ENCODE measurements at places on chromosomes 16 and 17.

GRCh38 chr16:11972128-11972527 is 4.4 kb upstream of the SNX29 start:
- no peak for DNase-seq

GRCh38 chr16:55501549-55502322 is 7.1 kb upstream of the LPCAT2 start:
- no peak for DNase-seq

DNA sequence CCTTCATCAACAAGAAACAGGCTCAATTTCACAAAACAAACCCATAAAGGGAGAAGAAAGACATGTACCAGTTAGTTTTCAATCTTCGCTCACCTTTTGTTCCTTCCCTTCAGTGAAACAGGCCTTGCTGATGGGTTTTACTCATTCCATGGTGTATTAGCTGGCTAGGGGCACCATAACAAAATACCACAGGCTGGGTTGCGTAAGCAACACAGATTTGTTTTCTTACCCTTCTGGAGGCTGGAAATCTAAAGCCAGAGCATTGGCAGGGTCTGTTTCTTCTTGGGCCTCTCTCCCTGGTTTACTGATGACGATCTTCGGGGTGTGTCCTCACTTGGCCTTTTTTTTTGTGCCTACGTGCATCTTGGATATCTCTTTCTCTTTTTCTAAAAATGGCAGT is 383.4 kb upstream of the RBFOX1 start:
- DNase-seq = no peak

GRCh38 chr17:10265100-10265810 is 66.8 kb upstream of the GAS7 start:
- no peak for DNase-seq

DNA sequence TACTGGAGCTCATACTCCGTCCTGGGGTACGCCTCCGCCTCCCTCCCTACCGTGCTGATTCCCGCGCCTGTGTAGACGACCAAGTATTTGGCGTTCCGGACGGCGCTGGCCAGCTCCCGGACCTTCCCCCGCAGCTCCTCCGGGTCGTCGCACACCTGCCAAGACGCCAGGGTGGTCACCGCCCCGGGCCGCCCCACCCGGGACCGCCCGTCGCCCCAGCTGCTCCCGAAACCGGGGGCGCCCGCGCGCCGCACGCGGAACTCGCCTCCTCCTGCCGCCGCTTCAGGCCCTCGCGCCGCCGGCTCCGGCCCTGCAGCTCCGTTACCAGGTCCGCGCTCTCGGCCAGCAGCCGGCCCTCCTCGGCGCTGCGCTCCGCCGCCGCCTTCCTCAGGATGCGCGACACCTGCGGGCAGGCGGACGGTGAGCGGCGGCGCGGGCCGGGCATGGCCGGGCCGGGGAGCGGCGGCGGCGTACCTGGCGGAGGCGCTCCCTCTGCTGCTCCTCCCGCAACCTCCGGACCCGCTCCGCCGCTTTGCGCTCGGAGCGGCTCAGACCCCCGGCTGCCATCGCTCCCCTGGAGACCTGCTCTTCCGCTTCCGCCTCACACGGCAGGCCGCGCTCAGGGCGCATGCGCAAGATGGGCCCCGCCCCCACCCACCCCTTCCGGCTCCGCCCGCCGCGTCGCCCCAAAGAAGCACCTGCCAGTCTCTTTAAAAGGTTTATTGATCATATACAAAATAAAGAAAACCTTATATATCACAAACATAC is at the start of gene SIRT7:
Gene SIRT7, minus strand, starts transcription at position 612 of the 768 bp plus-strand sequence. Its CDS starts 45 bp downstream, at position 567.
- peak; percentile 82 for DNase-seq

GRCh38 chr17:27954548-27955495 is 61.7 kb upstream of the LYRM9 start:
- DNase-seq = no peak

DNA sequence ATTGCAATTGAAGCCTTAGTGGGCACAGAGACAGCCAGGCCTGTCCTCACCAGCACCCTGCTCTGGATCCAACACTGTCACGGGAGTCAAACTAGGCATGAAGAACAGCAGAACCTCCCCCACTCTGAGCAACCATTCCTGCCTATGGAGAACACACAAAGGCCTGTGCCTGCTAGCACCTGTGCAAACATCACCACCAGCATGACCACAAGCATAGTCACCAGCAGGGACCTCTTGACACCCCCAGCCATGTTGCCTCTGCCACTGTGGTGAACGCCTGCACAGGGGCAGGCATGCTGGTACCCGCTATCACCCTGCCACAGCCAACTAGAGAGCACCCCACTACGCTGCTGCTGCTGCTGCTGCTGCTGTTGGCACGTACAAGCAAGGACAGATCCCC is 51.7 kb downstream of the CMC2 start:
- DNase-seq = no peak

- DNase-seq = no peak
Observed at GRCh38 chr16:88702371-88703210, 3.6 kb downstream of the RNF166 start.

- DNase-seq = no peak
Observed at GRCh38 chr16:84045001-84045817, 2.6 kb upstream of the SLC38A8 start.

- DNase-seq = no peak
Observed at GRCh38 chr16:56684256-56684925, 2.1 kb downstream of the MT1X start.

DNA sequence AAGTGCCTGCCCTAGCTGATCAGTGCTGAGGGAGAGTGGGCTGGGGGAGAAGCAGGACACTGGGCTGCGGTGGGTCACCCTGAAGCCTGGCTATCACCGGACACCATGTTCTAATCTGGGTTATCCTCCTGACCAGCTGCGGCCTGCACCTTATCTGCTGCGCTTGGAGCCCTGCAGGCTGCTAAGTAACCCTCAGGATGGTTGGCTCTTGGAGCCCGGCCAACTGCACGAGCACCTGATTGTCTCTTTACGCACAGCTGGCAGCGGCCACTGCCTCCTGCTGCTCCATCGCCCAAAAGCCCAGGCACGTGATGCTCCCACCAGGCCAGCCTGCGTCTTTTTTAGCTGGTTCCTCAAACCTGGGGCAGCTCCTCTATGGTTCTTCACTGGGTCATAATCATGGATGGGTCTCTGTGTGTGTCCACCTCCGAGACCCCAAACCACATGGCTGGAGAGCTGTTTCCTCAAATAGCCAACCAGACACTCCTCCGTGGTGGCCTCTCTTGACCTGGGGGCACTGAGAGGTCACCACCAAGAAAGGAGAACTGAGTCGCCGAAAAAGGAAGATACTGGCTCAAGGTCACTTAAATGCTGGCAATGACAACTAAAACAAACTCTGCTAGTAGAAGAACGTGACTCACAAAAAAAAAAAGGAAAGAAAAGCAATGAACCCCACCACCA is 21.7 kb downstream of the SPHK1 start:
- no peak for DNase-seq

DNA sequence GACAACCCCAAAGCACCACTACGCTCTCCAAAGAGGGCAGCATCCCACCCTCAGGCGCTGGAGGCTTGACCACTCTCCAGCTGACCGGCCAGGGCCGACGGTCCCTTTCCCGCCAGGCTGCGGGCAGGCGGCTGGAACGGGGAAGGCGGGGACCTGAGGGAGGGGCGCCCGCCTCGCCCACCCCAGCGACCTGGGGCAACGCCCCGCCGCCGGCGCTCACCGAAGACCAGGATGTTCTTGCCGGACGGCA is 431 bp downstream of the DYNC1LI2 start:
- no peak for DNase-seq

GRCh38 chr16:4612474-4612931 is 2.2 kb downstream of the UBALD1 start:
- no peak for DNase-seq

DNA sequence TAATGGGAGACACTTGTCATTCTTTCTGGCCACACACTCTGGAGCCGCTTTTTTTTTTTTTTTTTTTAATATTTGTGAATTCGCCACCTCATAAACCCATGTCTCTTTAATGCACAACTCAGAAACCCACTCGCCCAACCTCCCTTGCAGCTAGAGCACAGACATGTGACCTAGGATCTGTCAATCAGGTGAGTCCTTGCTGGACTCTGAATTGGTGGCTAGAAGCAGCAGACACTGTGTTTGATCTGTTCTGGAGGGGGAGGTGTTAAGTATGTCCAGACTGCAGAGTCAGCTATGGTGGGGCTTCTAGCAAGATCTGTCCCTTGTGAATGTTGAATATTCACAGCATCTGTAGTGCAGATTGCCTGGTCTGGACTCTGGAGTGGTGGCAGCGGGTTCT is 112.1 kb downstream of the PRKCB start:
- DNase-seq = no peak

DNA sequence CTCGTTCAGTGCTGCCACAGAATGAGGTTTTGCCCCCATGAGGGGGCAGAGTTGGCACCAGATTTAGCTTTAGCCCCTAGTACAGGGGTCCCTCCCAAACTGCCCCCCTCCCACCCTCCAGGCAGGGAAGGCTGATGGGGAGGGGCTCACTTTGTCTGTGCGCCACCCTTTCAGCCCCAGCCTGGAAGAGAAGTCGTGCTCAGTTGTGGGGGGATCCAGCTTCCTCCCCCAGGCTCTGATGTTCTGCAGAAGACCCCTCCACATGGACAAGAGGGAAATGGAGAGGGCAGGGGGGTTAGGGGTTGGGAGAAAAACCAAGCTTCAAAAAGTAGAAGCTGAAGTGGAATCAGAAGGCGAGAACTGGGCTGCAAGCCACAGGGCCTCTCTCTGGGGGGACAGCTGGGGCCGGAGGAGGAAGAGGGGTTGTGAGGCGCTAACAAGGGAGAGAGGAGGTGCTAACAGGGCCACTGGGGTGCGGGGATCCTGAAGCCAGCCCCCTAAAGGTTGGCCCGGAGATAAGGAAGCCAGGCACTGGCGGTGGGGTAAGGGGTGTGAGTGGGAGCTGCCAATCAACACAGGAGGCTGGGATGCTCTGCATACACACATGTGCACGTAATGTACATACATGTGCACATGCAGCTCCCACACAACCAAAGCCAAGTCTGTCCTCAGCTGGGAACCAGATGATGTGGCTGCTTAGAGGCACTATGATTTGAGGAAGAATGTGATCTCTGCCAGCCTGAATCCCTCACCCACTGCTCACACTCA is 7.0 kb upstream of the TMEM92 start:
- no peak for DNase-seq

- no peak for DNase-seq
Observed at GRCh38 chr17:29156781-29157180, 23.4 kb downstream of the MYO18A start.

DNA sequence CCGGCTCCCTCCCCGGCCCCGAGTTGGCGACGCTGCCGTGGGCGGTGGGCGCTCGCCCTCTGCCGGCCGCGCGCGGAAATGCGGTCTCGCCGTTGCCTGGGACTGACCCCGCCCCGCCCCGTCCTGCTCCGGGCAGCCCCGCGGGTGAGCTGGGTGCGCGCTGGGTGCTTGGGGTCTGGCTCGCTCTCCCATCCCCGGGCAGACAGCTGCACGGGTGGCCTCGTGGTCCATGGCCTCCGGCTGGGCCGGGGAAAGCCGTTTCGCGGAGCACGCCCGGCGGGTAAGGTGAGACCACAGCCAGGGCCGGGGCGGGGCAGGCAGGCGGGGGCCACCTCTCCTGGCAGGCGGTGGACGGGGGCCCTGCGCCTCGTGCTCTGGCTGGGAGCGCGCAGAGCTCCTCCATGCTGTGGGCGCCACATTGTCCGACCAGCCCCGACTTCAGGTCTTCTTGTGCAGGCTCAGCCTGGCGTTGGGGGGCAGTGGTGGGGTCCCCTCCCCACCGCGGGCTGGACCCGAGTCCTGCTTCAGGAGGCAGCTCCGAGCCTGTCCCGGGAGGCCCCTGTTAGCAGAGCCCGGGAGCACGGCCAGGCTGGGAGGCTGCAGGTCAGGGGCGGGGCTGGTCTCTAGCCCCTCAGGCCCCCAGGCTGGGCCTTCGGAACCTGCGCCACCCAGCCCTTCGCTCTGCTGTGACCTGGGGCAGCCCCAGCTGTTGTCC is 7.0 kb upstream of the C1QTNF8 start:
- DNase-seq = peak; percentile 49

DNA sequence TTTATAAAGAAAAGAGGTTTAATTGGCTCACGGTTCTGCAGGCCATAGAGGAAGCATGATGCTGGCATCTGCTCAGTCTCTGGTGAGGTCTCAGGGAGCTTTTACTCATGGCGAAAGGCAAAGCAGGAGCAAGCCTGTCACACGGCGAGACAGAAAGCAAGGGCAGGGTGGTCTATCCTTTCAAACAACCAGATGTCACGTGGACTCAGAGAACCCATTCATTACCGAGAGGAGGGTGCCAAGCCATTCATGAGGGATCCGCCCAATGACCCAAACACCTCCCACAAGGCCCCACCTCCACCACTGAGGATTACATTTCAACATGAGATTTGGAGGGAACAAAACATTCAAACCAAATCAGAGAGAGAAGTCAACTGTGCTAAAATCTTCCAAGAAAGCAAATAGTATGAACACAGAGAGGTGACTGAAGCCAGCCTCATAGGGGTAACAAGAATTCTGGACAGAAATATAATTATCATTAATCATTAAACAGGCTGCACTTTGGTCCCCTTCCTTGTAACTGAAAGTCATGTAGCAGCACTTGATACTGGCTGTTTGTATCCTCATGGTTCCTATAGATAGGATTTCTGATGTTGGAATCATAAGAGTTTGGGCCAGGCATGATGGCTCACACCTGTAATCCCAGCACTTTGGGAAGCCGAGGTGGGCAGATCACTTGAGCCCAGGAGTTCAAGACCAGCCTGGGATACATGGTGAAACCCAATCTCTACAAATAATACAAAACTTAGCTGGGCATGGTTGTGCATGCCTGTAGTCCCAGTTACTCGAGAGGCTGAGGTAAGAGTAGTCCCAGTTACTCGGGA is 52.5 kb upstream of the B4GALNT2 start:
- DNase-seq = no peak

GRCh38 chr16:90050969-90051368 is 26.2 kb downstream of the PRDM7 start:
- no peak for DNase-seq

DNA sequence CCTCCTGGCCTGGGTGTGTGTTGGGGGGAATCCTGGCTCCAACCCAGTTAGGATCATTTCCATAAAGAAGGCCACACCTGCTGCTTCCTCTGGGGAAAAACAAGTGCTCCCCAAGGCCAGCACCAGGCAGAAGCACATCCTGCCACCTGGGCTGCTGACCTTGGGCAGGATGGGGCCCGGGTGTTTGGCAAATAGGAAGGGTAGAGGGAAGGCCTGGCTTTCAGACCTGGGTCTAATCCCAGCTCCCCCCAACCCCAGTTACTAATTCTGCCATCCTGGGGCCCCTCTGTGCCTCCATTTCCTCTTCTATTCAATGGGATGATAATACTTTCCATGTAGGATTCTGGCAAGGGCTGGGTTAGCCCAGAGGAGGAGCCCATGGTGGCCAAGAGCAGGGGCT is 3.0 kb upstream of the NLRC5 start:
- DNase-seq = no peak

GRCh38 chr16:84821728-84822689 is 2.2 kb downstream of the CRISPLD2 start:
- no peak for DNase-seq

DNA sequence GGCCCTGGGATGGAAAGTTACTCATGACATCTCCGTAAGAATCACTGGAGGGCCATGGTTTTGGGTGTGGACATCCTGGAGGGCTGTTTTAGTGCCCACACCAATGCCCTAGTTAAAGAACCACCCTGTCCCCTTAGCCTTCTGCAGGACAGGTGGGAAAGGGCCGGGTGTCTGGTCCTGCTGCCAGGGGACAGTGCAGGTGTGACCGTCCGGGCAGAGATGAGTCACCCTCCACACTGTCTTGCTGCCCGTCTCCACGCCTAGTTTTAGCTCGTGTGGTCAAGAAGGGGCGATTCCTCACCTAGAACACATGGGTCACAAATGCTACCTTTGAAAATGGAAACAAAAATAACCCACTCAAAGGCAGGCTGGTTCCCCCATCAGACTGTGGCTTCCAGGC is 17.0 kb downstream of the CEP295NL start:
- DNase-seq = no peak
